Posterior cingulate gyrus (tissue), 11 donors: ENCODE measurements at places on chromosomes 12 and 14.

GRCh38 chr14:84084056-84084630, 1445.8 kb upstream of the FLRT2 start:
- DNase-seq: no peak

- DNase-seq: no peak
These were observed 452.4 kb downstream of the RAD51B start for GRCh38 chr14:68271913-68272391.

GRCh38 chr14:75877884-75878283, 103.9 kb downstream of the TGFB3 start:
- no peak for DNase-seq

GRCh38 chr14:68762953-68763764, 29.7 kb downstream of the ZFP36L1 start:
- no peak for DNase-seq

DNA sequence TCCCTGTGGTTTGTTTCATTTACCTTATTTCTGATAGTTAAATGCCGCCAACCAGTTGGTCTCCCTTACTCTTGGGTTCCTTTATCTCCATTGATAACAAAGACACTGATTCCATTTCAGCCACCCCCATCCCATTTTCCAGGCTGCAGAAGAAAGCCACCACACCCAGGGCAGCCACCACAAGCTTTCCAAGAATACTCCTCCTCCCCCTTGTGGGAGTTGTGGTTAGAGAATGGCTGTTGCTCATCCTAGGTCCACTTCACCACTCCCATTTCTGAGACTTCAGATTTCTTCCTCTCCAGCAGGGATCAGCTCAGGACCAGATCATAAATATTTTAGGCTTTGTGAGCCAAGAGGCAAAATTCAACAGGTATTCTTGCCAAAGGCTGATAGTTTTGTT, 73.9 kb downstream of the ANO4 start:
- no peak for DNase-seq

DNA sequence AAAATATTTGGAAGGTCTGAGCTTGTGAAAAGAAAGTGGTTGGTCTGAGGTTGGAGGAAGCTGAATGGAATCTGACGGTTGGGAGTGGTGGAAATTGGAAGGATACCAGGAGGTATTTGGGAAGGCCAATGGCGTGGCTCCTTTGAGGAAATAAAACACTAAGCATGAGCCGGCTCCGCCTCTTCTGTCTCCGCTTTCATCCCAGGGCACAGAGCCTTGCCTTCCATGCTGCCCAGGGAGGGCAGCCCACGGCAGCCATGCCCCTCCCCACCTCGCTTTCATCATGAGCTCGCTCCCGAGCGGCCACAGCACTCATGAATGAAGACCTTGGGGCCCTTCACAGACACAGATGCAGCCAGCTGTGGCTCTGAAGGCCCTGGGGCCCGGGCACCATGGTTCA, 36.2 kb downstream of the HSP90AA1 start:
- DNase-seq: no peak

DNA sequence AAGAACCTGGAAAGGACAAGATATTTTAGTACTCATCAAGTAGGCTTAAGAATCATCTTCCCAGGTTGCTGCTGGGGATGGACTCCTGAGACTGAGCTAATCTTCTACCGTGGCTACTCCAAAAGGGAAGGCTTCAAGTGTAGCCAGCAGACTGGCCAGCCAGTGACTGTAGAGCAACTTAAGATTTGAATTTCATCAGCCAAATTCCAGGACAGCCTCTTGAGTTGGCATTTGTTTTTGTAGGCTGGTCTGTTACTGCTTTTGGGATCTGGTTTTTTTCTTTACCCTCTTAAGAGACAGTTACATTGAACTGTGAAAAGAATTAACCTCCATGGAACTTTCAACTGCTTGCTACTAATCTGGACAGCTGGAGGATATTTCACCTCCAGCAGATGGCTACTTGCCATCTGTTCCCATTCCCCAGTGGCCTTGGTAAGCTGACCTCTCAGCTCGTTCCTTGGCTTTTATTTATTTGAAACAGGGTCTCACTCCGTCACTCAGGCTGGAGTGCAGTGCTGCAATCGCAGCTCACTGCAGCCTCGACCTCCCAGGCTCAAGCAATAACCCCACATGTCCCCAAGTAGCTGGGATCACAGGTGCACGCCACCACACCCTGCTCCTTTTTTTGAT, 20.7 kb downstream of the VTI1B start:
- no peak for DNase-seq

- DNase-seq: no peak
These were observed 83.9 kb upstream of the OSBPL8 start for GRCh38 chr12:76643438-76643837.

- no peak for DNase-seq
These were observed 10.0 kb upstream of the NRDE2 start for GRCh38 chr14:90341784-90342183.

GRCh38 chr14:54908190-54908589, 5.6 kb upstream of the GCH1 start:
- no peak for DNase-seq

GRCh38 chr12:93573552-93574223, 1.2 kb downstream of the SOCS2 start:
- no peak for DNase-seq

DNA sequence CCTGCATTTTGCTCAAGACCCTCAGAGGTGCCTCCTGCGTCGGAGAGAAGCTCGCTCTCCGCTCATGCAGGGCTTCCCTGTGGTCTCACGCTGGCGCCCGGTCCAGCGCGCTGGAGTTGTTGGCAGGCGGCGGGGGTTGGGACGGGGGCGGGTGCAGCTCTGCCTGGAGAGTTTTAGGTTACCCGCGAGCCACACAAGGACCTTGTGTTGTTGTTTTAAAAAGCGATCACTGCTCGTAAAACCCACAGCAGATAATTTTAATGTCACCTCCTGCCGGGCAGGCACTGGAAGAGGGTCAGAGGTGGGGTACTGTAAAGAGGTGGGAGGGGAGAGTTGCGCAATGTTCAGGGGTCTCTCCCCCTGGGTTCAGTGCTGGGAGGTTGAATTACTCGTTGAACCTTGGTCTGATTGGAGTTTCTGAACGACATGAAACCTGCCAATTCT, 850 bp downstream of the SMOC1 start:
- DNase-seq: no peak

DNA sequence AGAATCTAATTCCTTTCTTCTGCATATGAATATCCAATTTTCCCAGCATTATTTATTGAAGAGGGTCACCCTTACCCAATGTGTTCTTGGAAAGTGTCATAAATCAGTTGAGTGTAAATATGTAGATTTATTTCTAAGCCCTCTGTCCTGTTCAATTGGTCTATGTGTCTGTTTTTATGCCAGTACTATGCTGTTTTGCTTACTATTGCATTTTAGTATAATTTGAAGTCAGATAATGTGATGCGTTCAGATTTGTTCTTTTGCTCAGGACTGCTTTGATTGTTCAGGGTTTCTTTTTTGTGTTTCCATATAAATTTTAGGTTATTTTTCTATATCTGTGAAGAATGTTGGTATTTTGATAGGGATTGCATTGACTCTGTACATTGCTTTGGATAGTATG, 420.4 kb upstream of the MIS18BP1 start:
- no peak for DNase-seq

DNA sequence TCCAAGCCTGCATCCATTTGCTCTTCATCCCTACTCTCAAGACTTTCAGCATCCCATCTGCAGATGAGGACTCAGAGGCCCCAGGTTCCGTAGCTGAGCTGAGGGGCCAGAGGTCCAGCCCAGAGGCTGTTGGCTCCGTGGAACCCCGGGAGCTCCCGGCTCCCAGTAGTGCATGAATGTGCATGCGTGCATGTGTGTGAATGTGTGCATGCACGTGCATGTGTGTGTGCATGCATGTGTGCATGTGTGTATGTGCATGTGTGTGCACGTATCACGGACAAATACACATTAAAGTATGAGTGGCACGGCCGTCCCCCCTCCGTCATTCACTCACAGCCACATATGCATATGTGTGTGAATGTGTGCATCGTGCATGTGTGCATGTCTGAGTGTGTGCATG, 149.9 kb downstream of the KIF26A start:
- peak; percentile 24 for DNase-seq

- no peak for DNase-seq
These were observed 183.4 kb upstream of the NRXN3 start for GRCh38 chr14:77986773-77987172.

- DNase-seq: no peak
These were observed 135.1 kb downstream of the MON2 start for GRCh38 chr12:62601765-62602164.

GRCh38 chr12:62016021-62016420, 244.2 kb upstream of the USP15 start:
- DNase-seq: no peak

DNA sequence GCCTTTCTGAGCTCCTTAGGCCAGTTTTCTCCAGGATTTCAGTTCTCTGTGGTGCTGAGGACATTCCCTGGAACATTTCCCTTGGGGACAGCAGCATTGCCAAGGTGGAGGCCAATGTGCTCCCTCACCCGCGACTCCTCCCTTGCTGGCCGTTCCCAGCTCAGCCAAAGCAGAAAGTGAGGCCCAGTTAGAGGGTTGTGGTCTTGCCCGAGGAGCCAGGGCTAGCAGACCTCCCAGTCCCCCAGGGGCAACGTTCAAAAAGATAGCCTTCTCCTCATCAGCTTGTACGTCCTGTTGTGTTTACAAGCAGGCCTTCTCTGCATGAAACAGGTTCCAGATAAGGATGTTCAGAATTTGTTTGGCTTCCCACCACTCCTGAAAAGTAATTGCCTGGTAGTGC, 78.4 kb downstream of the SSPN start:
- no peak for DNase-seq

GRCh38 chr12:83067981-83068380, 381.3 kb downstream of the TMTC2 start:
- DNase-seq: no peak

DNA sequence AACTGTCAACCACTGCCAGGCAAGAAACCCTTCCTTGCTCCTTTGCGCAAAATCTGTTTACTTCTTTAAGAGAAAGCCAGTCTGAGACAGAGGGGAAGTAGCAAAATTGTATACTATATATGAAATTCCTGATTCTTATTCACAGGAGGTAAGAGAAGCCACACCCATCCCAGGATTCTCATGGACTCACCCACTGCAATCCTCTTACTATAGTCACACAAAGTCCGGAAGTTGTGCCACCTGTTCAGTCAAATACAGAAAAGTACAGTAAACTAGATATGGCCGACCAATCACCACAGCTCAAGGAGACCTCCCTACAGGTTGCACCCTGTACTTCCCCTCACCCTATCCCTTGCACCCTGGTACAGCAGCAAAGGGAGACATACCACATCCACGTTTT, 2.9 kb downstream of the PRMT5 start:
- no peak for DNase-seq

DNA sequence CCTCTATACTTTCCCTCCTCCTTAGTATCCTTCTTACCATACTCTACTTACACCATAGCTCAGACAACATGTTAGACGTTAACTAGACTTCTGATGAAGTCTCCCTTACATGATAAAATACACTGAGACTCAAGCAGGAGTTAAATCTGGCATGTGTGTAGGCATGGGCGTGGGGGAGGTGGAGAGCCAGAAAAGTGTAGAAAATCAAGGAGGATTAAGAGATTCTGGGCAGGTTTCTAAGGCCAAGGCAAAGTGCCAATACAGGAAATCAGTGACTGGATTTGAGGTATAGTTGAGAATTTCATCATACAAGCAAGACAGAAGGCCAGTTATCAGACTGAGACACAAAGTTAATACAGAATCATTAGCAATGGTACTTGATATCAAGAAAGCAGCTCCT, 37.4 kb downstream of the EPS8 start:
- no peak for DNase-seq

GRCh38 chr12:122206976-122207375, 3.5 kb downstream of the B3GNT4 start:
- DNase-seq: peak; percentile 77

DNA sequence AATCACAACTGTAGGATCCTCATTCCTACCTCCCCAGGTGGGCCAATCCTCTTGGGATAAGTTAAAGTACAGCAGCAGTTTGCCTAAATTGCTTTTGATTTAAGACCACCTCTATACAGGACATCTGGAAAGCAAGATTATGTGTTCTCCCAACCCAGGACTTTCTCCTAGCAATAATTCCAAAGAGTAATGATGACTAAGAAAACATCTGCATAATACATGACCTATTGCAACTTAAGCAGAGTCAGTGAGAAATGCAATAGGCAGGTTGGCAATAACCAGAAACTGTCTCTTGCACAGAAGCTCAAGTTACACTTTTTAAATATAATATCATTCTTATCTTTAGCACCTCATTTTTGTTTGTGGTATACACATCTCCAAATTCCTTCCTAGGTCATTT, 275.4 kb downstream of the TRHDE start:
- DNase-seq: no peak

DNA sequence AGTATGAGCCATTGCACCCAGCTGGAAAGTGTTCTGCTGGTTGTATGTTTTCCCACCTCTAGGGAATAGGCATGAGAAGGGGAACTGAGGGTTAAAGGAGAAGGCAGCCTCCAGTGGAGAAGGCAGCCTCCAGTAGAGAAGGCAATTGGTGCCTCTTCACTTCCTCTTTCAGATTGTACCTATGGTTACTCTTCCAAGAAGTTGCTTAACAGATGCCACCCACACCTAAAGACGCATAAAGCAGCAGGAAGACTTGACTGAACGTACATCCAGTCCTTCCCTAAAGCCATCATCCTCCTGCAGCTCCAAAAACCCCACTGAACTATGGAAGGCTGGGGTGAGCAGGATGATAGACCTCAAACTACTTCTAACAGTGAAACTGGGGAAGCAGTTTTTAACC, 13.1 kb downstream of the DPF3 start:
- no peak for DNase-seq

DNA sequence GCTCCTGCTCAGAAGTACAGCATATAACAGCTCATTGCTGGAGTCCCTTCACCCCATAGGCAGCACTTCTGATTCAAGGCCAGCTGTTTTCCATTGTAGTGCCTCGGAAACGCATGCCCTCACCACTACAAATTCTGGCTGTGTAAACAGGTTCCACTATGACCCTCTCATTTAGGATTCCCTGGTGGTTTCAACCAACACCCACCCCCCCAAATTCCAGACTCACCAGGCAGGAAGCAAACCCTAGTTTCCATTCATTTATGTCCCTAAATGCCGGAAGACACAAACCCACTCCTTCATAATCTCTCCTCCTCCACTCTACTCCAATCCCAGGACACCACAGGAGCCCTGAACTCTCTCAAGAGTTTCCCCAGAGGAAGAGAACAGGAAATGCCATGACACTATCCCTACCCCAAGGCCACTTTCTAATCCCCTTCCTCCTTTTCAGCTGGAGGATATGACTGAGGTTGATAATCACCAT, 75.9 kb upstream of the TMPO start:
- DNase-seq: no peak

- no peak for DNase-seq
These were observed 232.8 kb downstream of the TMTC2 start for GRCh38 chr12:82919388-82920054.
